ENCODE measurements at places on chromosomes 7 and 10.

DNA sequence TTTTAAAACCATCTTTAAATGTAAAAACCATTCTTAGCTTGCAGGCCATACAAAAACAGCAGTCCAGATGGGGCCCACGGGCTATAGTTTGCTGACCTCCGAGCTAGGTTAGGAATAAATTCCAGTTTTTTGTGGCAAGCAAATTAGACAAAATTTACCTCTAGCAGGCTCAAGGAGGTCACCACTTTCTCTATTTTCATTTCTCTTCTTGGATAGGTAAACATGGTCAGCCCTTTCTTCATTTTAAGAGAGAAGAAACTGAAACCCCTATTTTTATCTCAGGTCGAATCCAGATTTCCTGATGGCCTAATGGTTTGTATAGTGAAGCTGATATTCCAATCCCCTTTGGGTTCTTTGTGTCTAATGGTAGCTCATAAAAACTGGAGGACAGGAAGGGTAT, 10.7 kb downstream of the IKZF5 start:
- DNase-seq = no peak

DNA sequence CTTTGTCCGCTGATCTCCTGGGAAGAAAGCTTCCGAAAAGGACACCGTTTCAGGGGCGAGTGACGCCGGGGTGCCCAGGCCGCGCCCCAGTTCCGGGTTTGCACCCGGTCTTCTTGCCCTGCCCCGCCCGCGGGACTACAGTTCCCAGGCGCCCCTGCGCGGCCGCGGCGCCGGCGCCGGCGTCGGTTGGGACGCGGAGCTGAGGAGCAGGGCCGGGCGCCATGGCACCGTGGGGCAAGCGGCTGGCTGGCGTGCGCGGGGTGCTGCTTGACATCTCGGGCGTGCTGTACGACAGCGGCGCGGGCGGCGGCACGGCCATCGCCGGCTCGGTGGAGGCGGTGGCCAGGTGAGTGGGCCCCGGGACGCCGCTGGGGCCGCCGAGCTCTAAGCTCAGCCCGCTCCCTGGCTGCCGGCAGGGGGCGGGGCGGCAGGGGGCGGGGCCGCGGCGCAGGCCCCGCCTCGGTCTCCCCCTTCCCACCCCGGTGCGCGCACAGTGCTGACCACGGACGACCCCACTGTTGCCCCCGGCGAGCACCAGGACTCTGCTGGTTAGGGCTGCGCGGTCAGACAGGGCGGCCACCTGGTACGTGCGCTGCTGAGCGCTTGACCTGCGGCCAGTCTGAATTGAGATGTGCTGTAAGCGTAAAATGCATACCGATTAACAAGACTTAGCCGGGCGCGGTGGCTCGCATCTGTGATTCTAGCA, at the start of gene LHPP:
TSS of gene LHPP (plus strand) at position 182 of the 706 bp plus-strand sequence. CDS start at position 222, 40 bp downstream.
- peak; percentile 69 for DNase-seq

DNA sequence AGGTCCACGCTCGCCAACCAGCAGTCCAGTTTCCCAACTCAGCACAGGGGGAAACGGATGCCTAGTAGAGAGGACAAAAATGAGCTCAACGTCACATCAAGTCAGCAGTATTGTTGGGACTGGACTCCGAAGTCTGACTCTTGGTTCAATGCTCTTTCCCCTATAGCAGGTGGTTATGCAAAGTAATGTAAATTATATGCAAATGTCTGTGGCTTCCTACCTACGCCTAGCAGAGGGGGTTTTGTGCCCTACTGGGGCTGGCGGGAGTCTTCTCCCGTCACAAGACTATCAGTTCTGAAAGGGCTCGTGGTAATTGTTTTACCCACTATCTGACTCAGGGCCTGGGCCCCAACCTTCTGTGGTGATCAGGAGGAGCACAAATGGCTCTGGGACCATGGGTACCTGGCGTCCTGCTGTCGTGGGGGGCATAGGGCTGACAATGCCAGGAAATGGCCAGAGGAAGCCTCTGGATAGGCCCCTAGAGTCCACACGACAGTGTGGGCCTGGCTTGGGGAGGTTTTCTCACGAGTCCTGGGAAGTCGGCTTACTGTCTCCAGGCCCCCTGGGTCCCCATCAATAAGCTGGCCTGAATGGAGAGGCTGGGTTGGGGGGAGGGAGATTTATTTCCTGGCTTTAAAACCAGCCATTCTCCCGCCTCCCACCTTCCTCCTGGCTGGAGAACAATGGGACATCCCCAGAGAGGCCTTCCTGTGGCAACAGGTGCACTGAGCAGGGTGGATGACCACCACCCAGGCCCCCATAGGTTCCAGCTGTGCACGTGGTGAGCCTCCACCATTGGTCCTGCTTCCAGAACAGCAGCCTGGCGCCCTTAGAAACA, 41.8 kb downstream of the UNC5B start:
- no peak for DNase-seq

- no peak for DNase-seq
These were observed 32.3 kb upstream of the PALS2 start for GRCh38 chr7:24540956-24541355.

DNA sequence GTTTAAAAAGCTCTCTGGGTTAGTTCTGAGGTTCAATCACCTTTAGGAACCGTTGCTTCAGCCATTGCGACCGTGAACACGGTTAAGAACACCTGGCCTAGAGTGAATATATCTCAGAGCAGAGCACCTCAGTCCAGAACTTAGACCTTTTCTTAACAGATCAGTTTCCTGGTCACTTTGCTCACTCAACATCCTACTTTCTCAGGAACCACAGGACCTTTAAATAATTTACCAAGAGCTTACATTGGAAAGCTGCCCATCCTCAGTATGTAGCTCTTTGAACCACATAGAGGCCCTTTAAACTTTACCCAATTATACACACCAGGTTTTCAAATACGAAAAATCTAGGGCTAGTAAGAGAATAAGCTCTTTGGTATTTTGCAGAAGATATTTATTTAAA, 153.2 kb downstream of the NRBF2 start:
- no peak for DNase-seq

- DNase-seq = no peak
These were observed 20.0 kb upstream of the HUS1 start for GRCh38 chr7:47999413-47999812.

DNA sequence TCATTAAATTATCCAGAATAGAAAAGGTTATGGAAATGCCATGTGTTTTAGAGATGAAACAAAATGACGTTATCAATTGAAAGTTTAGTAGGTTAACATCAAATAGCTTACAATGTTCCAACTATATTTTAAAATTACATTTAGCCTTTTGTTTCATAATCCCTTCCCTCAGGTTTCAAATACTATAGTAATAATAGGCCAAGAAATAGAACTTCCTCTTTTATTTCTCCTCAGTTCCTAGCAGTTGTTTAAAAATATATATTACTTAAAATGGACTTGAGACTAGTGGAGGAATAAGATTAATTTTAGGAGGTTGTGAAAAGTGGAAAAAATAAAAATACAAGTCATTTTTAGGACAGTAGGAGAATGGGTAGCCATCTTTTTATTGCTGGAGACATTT, 16.4 kb upstream of the PDSS1 start:
- DNase-seq = no peak

DNA sequence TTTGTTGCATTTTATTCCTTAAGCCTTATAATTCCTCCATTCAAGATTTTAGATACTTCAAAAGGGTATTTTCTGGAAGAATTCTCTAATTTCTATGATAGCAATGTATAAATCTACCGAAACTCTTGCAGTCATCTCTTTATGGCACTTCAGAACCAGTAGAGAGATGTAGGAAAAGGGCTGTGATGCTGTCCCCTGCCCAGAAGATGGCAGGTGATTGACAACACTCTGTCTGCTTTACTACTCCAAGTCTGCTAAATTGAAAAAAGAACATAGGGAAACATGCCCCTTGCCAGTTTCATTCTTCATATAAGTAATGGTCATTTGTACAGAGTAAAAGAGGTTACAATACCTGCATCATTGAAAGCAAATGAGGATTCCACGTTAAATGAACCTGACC, 5.1 kb downstream of the TCTN3 start:
- DNase-seq = no peak

- DNase-seq = no peak
These were observed 58.8 kb downstream of the ARL4A start for GRCh38 chr7:12746211-12746610.

- no peak for DNase-seq
These were observed 33.6 kb downstream of the AOAH start for GRCh38 chr7:36690514-36691187.

DNA sequence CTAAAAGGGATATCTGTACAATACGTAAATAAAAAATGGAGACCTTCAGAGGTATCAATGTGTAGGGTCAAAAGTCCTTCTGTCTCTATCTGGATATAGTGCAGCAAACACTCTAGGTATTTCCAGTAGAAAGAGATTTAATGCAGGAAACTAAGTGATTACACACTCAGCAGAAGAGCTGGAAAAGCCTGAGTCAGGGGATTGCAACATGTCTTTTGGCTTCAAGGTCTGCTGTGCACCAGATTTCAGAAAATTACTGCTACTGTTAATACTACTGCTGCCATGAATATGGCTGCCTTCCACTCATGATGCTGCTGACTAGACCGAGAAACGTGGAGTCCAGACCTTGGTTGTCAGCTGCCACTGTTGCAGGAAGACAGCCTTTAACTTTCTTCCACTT, 94.9 kb upstream of the DLX6 start:
- DNase-seq = no peak

- DNase-seq = no peak
These were observed 37.4 kb downstream of the PRKAG2 start for GRCh38 chr7:151839451-151839921.

DNA sequence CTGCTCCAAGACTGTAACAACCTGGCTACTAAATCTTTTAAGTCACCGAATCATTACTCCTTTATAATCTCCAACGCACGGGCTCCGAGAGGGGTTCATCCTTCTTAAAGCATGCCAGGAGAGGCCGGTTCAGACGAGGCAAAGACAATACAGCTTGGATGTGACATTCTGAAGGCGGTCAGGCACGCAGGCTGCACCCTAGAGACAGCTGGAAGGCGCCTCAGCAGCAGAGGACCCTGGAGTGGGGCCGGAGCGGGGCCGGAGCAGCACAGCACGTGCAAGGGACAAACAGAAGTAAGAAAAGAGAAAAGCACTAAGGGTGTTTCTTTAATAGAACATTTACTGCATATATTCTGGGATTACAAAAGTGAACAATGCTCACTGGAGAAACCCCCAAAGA, 97.8 kb upstream of the PPP2R2D start:
- no peak for DNase-seq

GRCh38 chr7:116971869-116972268, 18.6 kb downstream of the ST7 start:
- no peak for DNase-seq

- DNase-seq = no peak
These were observed 11.3 kb downstream of the C10orf105 start for GRCh38 chr10:71708301-71708703.

DNA sequence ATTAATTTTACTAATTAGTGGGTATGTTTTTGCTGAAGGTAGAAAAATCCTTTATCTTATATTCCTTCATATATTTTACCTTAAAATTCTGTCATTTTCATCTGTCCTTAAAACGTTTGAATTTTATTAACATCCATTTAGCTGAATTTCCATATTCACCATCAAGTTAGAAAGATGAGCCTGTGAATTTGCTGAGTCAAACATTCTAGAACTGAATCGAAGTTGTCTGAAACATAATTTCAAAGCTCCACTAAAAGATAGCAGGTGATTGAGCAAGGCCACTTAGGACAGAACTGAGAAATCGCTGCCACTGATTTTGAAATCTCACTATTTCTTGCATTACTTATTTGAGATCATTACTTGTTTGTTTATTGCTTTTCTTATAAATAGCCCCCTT, 17.5 kb downstream of the HGF start:
- DNase-seq = no peak

DNA sequence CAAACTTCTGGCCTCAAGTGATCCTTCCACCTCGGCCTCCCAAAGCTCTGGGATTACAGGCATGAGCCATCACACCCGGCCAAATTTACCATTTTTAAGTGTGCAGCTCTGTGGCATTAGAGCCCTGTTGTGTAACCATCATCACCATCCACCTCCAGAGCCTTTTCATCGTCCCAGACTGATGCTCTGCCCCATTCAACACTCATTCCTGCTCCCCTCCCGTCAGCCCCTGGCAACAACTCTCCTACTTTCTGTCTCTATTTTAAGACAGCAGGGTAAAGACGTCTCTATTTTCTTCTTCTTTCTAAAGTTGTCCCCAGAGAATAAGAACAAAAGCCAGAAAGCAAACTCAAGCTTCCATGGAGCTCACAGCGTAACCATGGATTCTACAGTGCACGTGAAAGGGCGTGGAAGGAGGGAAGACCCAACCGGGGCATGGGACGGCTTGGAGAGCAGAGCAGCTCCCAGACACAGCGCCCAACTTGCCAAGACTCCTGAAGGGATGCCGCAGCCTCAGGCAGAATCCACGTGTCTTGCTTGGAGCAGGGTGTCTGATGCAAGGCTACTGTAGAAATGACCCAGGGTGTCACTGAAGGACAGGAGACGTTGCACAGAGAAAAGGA, 42.7 kb upstream of the PITRM1 start:
- no peak for DNase-seq

GRCh38 chr10:122445469-122445868, 9.0 kb upstream of the ARMS2 start:
- DNase-seq = no peak

- no peak for DNase-seq
These were observed 22.7 kb upstream of the EEPD1 start for GRCh38 chr7:36130236-36130945.

DNA sequence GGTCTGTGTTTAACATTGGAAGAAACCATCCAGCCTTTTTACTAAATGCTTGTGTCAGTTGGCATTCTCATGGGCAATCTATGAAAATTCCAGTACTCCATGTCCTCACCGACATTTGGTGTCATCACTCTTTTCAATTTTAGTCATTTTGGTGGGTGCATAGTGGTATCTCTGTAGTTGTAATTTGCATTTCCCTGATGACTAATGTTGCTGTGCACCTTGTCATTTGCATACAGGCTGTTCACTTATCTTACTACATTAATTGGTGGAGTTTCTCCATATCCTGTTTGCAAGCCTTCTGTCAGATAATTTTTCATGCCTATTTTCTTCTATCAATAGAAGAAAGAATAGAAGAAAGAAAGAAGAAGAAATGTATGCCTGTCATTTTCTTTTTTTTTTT, 73.7 kb downstream of the PLPP4 start:
- DNase-seq = no peak

DNA sequence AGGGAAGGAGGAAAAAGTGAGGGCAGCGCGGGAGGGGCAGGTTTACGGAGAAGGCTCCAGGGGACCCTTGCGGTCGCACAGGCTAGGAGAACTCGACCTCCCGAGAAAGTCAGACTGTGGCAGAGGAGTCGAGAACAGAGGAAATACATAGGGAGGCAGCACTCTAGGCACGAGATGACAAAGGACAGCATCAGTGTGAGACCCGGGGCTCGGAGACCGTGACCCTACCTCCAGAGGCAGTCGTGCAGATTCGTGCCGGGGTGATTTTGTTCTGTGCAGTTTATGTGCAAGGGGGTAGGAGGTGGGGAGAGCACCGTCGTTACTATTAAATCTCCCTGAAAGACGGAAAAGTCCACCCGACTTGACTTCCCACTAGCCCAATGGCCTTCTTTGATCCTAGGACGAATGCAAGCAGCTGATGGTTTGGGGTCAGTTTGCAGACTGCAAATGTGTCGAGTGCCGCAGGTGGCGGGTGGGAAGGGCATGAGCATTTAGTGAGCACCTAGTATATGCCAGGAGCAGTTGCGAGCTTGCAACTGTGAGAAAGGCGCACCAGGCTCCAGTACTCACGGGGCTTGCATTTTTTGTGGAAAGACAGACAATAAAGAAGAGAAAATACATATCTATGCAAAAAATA, 674 bp upstream of the OSBPL3 start:
- DNase-seq = no peak

GRCh38 chr7:141949911-141950310, 3.1 kb upstream of the CLEC5A start:
- no peak for DNase-seq

- DNase-seq = no peak
These were observed 178.2 kb upstream of the SORCS1 start for GRCh38 chr10:107342711-107343110.

All from NCI-H510A treated with DMSO at 0.1 percent for 48 hours (cell line).